ENCODE measurements at places on chromosomes 16 and 17. TPM values are rescaled to one million over a fixed set of nuclear protein-coding genes. Genes with fewer than 3 reads are reported as not detected.
A peak's percentile ranks its signal among the peaks of the same experiment; 100 is the strongest.

Gene PRDM7
- total RNA-seq, result not detected

DNA sequence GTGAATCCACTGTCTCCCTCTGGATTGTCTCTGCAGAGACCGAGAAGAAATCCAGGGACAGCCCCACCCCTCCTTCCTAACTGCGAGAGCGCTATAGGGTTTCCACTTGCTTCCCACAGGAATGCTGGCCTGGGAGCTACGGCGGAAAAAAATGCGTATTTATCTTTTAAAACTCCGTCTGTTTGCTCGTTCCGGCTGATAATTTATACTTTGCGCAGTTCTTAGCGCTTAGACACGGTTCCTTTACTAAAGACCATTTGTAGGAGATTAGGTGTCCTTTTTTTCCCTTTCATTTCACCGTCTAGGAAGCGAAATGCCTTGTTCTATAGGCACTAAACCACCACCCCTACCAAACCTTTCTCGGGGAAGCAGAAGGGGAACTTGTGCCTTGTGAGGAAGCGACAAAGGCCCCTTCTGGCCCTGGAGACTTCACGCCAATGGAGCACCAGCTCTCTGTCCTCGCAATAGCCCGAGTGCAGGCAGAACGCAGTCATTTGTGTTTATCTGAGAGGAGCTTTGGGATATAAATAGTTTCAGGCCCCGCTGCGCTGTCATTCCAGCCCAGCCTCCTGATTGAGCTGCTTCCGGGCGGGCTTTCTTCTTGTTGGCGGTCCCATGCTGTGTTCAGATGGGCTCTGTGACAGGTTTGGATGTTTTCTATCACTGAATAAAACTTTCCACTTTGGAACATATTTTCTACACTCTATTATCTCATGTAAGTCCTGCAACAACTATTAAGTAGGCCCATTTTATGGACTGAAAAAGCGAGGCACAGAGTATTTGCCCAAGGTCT, 791 bp upstream of the SUPT4H1 start:
- DNase-seq, result peak; percentile 67

DNA sequence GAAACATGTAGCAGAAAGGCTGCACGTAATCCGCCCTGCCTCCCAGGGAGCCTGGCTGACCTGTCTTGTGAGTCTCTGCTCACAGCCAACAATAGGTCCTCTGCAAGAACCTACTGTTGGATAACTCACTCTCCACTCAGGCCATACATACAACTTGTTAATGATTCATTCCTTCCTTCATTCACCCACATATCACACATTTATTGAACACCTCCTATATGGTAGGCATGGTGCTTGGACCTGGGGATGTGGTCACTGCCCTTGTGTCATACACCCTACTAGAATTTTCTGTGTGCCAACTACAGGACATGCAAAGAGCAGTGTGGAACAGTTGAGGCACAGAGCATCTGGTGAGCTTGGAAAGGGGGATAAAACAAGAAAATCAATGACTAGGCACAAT, 28.1 kb upstream of the HNF1B start:
- DNase-seq, result no peak

Gene FCSK
- 21.4 TPM for total RNA-seq

- peak; percentile 73 for DNase-seq
Observed at GRCh38 chr16:81940781-81941560, 70.3 kb downstream of the SDR42E1 start.

GRCh38 chr16:783404-784161, 4.6 kb downstream of the RPUSD1 start:
- no peak for DNase-seq

DNA sequence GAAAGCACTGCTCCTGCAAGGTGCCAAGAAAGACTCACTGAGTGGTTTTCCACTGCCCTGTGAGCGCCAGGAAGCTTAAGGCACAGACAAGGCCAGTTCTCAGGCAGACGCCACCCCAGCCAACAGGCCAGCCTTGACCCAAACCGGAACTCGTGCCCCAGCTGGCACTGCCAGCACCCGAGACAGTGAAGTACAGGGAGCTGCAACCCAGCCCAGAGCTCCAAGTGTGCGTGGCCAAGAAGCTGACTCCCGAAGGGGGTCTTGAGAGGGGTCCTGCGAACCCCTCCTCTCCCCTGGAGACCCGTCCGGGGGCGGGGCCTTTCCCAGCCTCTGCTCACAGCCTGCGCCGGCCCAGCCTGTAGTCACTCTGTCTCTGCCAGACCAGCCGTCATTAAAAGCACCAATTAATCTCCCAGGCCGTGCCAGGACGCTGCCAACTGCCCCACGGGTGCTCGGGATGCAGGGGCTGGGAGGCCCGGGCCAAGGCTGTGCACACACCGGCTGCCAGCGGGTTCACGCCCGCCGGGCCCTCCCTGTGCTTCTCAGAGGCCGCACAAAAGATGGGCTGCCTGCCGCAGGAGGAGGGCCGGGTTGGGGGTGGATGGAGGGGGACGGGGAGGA, 4.4 kb upstream of the SOX8 start:
- no peak for DNase-seq

Gene TBC1D3K
- total RNA-seq, result not detected

- no peak for DNase-seq
Observed at GRCh38 chr17:46908068-46908737, 14.8 kb upstream of the GOSR2 start.

DNA sequence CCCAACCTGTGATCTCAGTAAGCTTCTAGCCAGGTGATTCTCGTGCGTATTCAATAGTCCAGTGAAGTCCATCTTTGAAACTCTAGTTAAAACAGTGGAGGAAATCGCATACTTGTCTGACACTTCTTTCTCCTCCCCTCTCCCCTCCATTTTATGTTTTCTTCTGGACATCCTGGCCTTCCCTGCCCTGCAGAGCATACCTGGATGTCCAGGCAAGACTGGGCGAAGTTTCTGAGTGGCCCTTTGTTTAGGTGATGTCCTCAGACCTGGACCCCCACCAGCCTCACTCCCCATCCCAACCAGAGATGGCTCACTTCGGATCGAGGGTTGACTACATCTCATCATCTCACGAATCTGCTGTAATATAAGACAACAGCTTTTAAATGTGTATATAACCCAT, 65.7 kb downstream of the CCDC182 start:
- no peak for DNase-seq

- peak; percentile 33 for DNase-seq
Observed at GRCh38 chr17:78324391-78325075, 35.3 kb downstream of the SOCS3 start.

Gene GDPD1
- total RNA-seq, result not detected

GRCh38 chr17:38674014-38674748, 576 bp downstream of the EPOP start:
- DNase-seq, result peak; percentile 61

Gene RHBDL3
- total RNA-seq, result not detected

- no peak for DNase-seq
Observed at GRCh38 chr16:17265154-17265553, 205.6 kb downstream of the XYLT1 start.

DNA sequence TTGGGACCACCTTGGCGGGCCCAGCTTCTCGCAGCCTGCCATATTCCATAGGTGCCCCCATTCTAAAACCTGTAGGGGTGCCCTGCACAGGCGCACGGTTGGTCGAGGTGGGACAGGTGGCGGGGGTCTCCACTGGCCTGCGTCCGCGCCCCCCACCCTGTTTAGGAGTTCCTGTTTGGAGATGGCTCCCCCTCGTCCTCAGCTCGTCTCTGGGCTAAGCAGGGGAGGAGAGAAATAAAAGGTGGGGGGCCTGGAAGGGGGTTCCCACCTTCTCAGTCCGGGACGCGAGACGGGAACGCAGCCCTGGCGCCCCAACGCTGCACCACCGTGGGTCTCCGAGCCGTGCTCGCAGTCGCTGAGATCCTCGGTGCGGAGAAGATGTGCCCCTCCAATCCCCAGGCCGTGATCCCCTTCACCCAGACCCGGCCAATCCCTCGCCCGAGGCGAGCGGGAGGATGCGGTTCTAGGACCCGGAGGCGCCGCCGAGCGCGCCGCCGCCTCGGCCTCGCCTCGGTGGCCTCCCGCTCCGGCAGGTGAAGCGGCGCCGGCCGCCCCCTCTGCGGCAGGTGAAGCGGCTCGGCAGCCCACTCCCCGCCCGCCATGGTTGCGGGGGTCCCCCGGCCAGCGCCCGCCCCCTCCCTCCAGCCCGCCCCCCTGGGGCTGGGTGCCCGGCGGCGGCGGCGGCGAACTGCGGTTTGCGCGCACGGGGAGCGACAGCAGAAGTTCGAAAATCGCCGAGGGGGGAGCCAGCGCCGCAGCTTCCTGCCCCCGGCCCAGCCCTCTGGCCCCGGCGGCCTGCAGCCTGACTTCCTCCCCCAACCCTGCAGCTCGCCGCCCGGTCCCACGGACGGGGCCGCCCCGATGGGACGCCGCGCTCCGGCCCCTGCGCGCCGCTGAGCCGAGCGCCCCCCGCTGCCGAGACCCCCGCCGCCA, at the start of gene FMNL1:
TSS of gene FMNL1 (plus strand) at position 805 of the 933 bp plus-strand sequence. CDS start 240 bp downstream, outside the sequence.
- no peak for DNase-seq

Gene SEPTIN12
- total RNA-seq, result 0.76 TPM

Gene PKMYT1
- total RNA-seq, result 86.3 TPM

DNA sequence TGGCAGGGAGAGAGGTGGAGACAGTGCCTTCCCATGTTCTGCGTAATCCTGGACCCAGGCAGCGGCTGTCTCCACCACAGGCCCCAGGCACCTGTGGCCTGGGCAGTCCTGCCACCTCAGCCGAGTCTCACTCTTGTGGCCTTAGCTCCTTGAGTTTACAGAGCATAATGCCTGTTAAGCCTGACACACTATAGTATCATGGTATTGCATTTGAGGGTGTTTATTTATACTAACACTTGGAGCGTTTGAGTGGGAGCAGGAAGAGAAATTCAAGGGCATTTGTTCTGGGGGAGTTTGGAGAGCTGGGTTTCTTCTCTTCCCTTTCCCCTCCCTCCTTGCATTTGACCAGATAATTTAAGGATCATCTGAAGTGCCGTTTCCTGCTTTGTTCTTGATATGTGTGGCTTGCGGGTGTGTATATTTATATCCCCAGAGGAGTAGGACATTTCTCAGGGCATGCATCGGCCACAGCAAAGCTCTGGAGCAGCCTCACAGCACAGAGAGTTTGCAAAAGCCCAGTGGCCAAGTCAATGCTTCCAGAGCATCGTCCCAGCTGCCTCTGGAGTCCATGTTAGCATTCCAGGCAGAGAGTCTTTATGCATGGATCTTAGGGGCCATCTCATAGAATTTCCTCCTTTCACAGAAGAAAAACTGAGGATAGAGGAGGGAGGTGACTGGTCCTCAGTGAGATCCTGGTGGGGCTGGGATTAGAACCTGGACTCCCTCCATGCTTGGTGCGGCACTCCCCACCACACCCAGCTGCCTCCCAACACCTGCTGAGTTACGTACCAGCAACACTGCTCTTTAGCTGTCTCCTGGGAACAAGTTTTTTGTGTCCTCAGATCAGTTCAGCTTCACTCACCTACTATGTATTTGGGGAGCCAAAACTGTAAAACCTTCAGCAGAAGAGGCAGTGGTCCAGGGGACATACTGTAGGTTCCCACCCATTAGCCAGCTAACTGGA, 222.8 kb downstream of the CCDC182 start:
- no peak for DNase-seq

GRCh38 chr16:80671281-80671849, 130.6 kb downstream of the DYNLRB2 start:
- DNase-seq, result no peak

Gene CLEC3A
- total RNA-seq, result 71.2 TPM

GRCh38 chr16:11553371-11553770, 33.3 kb downstream of the LITAF start:
- DNase-seq, result no peak

Gene RPS2
- total RNA-seq, result 4,232 TPM

Gene IRX5
- 9.0 TPM for total RNA-seq

DNA sequence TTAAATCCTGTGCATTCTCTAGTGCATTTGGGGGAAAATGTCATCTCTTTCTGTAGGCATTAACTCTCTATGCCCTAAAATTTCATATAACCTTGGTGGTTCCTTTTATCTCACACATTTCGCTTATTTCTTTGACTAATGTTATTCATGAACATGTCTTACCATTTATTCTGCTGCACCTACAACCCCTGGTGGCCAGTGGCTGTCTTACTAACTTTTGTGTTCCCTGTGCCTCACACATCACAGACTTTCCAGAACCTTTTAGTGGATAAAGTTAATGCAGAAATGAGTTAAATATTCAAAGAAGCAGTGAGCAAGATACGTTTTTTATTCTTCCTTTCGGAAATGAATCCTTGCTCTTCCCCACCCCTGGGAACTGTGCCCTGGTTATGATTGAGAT, 111.9 kb downstream of the CDH13 start:
- DNase-seq, result peak; percentile 3

DNA sequence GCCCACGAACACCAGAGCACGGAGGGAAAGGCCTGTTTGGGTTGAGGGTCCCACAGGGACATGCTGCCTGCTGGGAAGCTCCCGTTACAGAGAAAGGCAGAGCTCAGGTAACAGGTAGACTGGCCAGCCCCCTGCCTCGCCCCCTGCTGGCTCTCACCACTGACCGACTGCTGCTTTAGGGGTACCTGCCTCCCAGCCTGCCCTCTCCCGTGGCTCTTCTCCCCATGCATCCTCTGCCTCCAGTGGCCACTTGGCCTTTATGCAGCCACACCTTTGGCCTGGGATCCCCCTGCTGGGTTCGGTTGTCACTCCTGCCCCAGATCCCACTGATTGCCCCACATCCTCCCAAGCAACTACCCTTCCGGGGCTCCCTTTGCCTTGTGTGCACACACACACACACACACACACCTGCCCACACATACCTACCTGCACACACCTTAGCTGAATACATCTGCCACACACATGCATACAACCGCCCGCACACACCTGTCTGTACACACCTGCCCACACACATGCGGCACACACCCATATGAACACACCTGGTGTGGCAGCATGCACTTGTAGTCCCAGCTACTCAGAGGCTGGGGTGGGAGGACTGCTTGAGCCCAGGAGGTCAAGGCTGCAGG, 7.1 kb downstream of the MCRIP1 start:
- DNase-seq, result peak; percentile 38

- DNase-seq, result peak; percentile 68
Observed at GRCh38 chr16:84175350-84176081, 11.3 kb downstream of the TAF1C start.

DNA sequence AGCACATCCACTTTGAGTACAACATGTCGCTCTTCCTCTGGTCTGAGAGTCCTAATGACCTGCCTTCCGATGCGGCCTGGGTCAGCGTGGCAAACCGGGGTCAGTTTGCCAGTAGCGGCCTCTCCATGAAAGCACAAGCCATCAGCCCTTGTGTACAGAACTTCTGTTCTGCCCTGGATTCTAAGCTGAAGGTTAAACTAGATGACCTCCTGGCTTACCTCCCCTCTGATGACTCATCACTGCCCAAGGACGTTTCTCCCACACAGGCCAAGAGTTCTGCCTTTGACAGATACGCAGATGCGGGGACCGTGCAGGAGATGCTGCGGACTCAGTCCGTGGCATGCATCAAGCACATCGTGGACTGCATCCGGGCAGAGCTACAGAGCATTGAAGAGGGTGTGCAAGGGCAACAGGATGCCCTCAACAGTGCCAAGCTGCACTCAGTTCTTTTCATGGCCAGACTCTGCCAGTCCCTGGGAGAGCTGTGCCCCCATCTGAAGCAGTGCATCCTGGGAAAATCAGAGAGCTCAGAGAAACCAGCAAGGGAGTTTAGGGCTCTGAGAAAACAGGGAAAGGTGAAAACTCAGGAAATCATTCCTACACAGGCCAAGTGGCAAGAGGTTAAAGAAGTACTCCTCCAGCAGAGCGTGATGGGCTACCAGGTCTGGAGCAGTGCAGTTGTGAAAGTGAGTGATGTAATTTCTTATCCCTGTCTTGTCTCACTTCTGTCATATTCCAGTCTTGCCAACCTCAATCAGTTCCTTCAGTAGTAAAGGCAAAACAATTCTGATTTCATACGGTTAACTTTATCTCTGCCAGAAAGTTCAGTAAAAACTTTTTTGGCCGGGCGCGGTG, 8.6 kb downstream of the COG1 start:
- DNase-seq, result no peak

Gene KRT222
- not detected for total RNA-seq
